ENCODE measurements at places on chromosomes 7 and 10.

DNA sequence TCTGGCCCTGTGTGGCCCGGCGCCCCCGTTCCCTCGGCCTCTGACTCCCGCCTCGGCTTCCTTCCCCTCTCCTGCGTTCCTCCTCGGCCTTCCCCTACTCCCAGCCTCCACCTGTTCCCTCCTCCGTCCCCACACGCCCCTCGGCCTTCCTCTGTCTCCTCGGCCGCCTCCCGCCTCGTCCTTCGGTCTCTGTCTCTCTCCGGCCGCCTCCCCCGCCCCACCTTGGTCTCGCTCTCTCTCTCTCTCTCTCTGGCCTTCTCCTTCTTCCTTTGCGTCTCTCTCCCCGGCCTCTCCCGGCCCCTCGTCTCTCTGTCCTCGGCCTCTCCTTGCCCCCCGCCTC lies 588 bp downstream of the GET4 start:
- no peak for DNase-seq

GRCh38 chr7:16754856-16755317 lies 1.3 kb downstream of the TSPAN13 start:
- DNase-seq: no peak

- no peak for DNase-seq
Observed at GRCh38 chr10:11379771-11380170, 231.7 kb downstream of the USP6NL start.

DNA sequence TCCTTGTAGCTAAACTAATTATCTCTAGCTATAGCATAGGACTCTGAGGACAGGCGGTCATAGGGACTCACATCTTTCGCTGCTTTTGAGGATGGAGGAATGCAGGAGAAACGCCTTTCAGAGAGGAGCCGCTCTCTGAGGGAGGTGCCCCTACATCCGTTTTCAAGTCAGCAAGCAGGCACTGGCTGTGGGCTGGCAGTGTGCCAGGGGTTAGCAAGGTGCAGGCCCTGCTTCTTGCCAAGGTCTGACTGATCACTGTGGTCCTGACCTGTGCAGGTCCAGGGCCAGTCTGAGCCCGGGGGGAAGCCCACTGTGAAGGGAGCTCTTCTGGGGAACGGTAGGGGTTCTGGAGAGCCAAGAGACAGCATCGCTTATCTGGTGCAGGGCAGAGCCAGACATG lies 89.4 kb downstream of the SH3PXD2A start:
- peak; percentile 62 for DNase-seq

GRCh38 chr7:17915796-17916195 lies 24.5 kb downstream of the SNX13 start:
- DNase-seq: no peak

- DNase-seq: no peak
Observed at GRCh38 chr10:62464308-62464707, 90.1 kb downstream of the ZNF365 start.

GRCh38 chr7:34928052-34928451 lies 109.2 kb downstream of the DPY19L1 start:
- DNase-seq: peak; percentile 53

GRCh38 chr10:47152861-47153349 lies 147.1 kb upstream of the GDF10 start:
- no peak for DNase-seq

GRCh38 chr10:89215511-89215910 lies 8.4 kb upstream of the CH25H start:
- DNase-seq: no peak

DNA sequence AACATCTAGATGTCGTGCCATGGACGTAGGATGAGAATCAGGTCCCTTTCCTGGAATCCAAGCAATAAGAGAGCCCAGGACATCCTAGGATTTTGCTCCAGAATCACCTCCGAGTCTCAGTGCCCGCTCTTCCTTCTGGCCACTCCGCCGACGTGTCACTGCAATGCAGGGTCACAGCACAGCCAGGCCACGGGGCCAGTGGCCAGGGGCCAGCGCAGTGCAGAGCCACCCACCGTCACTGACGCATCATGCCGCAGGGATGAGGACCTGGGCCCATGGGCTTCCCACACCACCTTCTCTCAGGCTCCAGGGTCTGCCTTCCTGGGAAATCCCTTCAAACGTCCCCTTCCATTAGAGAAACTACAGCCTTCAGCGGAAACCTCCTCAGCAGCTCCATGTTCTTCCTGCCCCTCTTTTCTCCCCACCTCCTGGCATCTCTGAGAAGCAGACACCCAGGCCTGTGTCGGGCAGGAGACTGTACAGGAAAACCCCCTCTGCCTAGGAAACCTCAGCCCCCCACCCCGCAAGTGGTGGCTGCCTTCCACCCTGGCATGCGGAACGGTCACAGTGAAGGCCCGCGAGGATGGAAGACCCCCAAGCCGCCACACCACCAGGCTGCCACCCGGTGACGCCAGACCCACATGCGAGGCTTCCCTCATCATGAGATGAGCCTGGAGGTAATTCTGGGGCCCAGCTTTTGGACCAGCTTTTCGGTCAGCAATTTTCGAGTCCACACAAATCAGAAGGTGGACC lies 32.1 kb downstream of the STK32C start:
- DNase-seq: no peak

GRCh38 chr7:115004121-115004520 lies 82.2 kb downstream of the MDFIC start:
- no peak for DNase-seq

GRCh38 chr10:67222934-67223333 lies 297.1 kb downstream of the LRRTM3 start:
- no peak for DNase-seq

DNA sequence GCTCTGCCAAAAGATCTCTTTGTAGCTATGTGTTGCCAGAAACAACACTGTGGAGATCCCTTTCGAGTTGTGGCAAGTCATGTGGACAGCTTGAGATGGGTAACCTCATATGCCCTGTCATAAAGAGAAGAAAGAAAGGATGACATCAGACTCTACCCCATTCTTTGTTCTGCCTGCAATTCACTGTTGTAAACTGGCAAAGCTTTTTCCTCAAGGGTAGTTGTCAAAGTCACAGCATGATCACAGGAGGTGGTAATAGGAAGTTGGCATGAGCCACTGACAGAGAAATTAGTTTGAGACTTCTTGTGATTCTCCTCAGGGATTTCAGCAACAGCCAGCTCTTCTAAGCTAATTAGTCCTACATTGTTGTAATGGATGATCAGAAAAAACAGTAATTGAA lies 19.4 kb upstream of the MINDY3 start:
- DNase-seq: no peak

GRCh38 chr7:84589012-84589411 lies 394.4 kb upstream of the SEMA3A start:
- DNase-seq: peak; percentile 0

- no peak for DNase-seq
Observed at GRCh38 chr7:70612811-70613210, 519.1 kb upstream of the GALNT17 start.

GRCh38 chr10:8700689-8701088 lies 646.2 kb downstream of the GATA3 start:
- DNase-seq: no peak

- DNase-seq: no peak
Observed at GRCh38 chr7:155851892-155852291, 39.6 kb upstream of the SHH start.

DNA sequence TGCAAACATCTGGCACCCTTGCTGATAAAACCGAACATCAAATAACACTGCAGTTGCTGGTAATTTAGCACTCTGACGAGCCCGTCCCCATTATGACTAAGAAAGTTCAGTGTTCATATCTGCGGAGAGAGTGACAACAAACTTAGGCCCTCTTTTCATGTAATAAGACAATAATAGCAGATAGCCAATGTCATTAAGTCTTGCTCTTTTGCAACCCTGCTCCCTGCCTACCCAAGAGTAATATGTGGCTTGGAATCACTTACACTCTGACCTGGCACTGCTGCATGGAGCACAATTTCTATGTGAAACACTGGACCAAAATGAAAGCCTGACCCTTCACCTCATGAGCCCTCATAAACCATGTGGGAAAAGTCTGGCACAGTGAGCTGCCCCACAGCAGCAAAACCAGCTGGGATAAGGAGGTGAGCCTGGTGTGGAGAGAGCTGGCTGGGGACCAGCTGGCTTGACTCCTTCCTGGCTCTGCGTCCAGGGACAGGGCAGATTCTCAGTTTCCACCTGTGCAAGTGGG lies 86.5 kb downstream of the HIPK2 start:
- DNase-seq: no peak

DNA sequence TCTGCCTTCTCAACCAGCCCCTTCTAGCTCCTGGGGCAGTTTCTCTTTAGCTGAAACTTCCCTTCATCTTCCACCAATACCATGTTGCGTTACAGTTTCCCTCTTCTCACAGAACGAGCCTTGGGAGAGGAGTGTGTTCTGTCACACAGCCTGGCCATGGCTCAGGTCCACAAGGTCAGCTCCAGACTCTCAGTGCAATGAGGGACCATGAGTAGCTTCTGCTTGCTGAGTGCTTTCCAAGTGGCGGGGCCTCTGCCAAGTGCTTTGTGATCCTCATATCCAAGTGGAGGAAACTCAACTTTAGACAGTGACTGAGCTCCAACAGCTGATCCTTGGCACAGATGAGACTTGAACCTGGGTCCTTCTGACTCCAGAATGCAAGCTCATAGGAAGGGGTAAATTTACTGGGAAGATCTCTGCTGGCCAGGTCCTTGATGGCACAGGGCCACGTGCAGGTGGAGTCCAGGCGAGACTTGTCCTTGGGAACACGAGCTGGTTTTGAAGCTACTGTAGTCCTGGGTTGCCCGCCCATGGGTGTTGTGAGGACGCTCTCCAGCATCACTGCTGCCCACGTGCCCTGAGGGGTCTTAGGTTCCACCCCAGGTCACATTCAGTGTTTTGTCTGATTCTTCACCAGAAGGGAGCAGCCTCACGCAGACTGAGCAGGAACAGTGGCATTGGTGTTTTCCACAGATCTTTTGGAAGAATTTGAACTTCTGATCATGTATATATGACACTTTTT lies 238.0 kb downstream of the EBF3 start:
- no peak for DNase-seq

All from stimulated activated CD4-positive, alpha-beta T cell treated with anti-CD3 and anti-CD28 coated beads, Interleukin-2, amount 100 ng/mL, for 48 hours (primary cell).